ENCODE measurements at places on chromosomes 6 and 20.

DNA sequence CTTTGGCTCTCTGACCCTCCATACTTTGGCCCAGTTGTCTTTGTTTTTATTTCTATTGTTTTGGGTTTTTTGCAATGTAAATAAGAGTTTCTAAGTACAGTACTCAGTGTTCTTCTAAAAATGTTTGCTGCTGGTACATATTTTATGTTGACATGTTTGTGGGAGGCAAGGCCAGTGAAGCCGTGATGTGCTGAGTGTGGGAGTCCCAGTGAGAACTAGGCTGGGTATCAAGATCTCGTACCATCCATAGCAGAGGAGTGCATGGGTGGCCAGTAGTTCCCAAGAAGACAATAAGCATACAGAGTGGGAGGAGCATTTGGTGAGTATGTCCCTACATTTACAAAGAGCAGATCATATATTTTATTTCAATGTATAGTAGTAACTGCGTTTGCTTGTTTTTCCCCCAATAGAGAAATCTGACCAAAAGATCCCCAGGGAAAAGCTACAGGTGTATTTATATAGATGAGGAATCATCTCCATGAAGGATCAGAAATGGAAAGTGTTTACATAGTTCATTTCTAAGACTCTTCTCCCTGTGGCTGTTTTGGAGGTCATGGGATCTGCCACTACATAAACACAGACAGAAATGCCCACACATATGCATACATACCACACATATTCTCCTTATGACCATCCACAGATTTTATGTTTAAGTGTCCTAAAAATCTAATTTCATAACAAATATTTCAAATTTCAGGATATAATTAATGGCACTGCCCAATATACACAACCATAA is 285.9 kb downstream of the ALDH8A1 start:
- no peak for DNase-seq

- DNase-seq: no peak
Measured at GRCh38 chr6:10977231-10977968, 66.7 kb downstream of the ELOVL2 start.

- peak; percentile 77 for DNase-seq
Measured at GRCh38 chr6:42820512-42821340, 38.9 kb downstream of the BICRAL start.

DNA sequence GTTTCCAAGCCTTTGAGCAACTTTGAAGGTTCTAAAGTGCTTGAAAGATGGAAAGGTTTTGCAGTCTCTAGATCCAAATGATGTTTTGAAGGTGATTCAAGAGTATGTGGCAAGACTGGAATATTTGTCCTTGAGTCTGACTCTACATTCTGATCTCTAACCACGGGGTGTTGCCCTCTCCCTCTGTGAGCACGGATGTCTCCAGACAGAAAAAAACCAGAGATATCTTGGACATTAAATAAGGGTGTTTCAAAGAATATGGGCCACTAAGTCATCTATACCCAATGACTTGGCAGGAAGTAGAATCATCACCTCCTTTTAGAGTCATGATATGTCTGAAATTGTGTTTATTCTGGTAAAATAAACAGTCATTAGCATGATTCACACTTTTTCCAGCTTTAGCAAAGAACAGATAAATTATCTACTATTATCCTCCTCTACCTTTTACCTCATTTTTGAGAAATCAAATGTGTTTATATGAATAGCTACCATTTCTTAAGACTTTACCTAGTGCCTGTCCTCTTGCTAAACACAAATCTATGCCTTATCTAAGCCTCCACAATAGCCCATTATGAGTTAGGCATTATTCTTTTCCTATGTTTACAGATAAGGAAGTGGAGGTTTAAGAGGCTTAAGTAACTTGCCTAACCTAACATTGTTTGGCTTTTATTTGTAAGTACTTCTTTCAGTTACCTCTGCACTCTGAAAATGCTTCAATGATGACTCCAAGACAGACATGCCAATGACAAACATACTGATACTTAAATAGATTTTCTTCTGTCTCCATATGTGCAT is 384.4 kb downstream of the BMP2 start:
- DNase-seq: no peak

DNA sequence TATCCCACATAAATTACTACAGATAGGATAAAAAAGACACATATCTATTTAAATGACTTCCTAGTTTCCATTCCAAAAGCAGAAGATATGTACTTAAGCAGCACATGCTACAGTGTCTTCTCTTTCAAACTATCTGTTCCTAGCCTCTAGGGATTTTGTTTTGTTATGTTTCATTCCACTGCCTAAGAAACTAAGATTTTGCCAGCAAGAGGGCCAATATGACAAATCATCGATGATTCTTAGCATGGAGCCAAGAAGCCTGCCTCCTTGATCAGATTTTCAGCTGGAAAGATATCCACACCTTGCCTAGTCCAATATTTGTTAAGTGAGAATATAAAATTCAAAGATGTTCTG is 7.0 kb downstream of the SNX5 start:
- DNase-seq: no peak

GRCh38 chr6:142966294-142966693 is 21.3 kb upstream of the HIVEP2 start:
- no peak for DNase-seq

DNA sequence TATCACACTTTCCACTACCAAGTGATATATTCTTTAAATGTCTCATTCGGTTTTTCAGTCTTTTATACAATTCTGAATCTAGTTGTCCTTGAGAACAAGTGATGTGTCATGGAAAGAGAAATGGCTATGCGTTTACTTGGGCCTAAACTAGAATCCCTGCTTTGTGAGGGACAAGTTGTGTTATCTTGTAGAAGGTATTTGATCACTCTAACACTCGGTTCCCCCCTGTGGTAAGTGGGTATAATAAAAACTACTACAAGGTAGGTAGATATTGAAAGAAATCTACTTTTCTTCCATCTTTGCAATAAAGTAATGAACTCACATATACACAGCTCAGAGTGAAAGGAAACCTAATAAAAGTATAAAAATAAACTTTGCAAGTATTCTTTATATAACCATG is 108.9 kb downstream of the MANEA start:
- DNase-seq: no peak

GRCh38 chr6:114158411-114158810 is 184.4 kb downstream of the HS3ST5 start:
- DNase-seq: peak; percentile 25

GRCh38 chr6:102736941-102737368 is 1343.4 kb downstream of the GRIK2 start:
- peak; percentile 13 for DNase-seq

- DNase-seq: peak; percentile 57
Measured at GRCh38 chr6:158031381-158032353, 50.0 kb downstream of the SYNJ2 start.

DNA sequence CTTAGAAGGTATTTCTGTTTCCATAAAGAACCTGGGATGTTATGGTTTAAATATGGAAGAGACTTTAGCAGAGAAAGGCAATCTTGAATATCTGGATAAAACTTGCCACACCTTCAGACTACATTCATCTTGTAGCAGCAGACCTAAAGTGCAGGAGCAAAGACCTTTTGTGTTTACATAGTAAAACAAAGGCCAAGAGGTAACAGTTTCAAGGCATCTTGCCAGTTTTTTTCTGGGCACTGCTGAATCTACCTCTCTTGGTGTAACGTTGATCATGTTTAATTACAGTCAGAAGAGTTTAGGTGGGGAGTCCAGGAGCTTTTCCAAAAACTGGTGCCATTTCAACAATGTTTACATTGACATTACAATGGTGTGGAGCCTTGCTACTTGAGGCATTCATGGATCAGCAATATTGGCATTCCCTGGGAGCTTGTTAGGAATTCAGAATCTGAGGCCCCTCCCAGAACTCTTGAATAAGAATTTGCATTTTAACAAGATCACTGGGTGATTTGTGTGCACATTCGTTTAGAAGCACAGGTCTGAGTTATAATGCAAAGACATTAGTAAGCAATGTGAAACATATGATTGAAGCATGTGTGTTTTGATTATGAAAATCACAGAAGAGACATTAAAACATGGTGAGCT is 94.5 kb downstream of the F13A1 start:
- DNase-seq: no peak

DNA sequence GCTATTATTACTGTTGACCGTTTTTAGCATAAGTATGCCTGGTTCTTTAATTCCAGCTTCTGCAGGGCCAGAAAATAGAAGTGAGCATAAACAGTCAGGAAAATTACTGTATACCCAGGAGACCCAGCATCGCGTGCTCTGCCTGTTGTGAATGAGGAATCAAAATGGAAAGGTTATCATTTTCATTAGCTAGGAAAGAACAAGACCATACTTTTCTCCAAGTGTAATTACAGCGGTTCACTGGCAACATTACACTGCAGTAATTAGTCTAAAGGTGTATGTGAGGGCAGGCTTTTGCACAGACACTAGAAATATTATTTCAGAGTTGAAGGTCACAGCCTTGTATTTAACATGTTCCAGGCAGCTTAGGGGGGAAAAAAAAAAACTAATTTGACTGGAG is 403.8 kb upstream of the SOX4 start:
- no peak for DNase-seq

GRCh38 chr6:35470663-35471120 is 2.5 kb downstream of the RPL10A start:
- no peak for DNase-seq

GRCh38 chr6:144678844-144679243 is 393.7 kb downstream of the UTRN start:
- no peak for DNase-seq

- DNase-seq: peak; percentile 7
Measured at GRCh38 chr6:103277936-103278335, 1581.8 kb downstream of the HACE1 start.

DNA sequence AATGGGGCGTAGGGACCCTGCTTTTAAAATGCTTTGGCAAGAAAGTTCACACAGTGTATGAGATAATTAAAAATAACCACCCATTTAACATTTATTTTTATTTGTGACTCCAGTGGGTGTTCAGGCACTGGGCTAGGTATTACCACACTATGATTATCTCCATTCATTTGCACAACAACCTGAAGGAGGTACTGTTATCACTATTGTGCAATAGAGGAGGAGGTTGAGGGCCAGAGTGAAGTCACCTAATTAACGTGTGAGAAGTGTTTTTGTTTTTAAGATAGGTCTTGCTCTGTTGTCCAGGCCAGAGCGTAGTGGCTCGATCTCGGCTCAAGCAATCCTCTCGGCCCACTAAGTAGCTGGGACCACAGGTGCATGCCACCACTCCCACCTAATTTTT is 29.2 kb downstream of the MAK start:
- no peak for DNase-seq

DNA sequence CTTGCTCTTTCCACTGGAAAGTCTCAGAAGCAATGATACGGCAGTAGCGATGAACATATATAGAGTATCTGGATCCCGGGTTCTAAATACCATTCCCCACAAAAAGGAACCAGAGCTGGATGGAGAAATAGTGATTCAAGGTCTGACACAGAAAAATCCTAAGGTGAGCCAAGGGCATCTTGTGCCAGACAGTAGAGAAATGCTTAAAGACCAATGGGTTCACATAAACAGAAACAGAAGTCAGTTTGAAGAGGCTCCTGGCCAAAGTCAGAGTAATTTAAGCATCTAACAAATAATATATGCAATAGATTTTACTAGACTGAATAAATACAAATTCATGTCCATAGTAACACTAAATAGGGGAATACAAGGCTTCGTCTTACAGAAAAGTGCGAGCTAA is 54.7 kb downstream of the RGS17 start:
- DNase-seq: no peak

- no peak for DNase-seq
Measured at GRCh38 chr6:124990988-124991387, 28.8 kb downstream of the RNF217 start.

DNA sequence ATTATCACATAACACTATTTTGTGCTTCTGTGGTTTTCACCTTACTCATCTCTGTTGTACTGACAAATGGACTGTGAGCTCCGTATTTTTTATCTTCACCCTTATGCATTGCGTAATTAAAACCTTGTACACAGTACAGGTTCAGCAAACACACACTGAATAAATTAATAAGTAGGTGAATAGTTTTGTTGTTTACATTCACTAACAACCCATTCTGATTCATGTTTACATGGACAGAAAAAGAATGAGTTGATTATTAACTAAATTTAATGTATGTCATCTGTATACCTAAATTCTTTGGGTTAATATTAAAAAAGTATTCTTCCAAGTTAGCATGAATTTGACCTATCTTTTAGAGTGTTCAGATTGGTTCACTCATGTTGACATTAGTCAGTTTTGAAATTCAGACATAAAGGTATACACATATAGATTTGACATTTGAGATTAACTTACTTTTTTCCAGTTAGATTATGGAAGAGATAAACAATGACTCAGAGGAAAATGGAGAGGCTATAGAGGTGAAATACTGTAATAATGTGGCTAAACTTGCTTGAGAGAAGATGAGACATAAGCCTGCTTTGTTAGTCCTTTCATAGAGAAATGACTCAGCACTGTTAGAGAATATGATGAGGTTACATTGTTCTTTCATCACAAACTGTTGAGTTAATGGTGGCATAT is 541.7 kb upstream of the FLRT3 start:
- no peak for DNase-seq

DNA sequence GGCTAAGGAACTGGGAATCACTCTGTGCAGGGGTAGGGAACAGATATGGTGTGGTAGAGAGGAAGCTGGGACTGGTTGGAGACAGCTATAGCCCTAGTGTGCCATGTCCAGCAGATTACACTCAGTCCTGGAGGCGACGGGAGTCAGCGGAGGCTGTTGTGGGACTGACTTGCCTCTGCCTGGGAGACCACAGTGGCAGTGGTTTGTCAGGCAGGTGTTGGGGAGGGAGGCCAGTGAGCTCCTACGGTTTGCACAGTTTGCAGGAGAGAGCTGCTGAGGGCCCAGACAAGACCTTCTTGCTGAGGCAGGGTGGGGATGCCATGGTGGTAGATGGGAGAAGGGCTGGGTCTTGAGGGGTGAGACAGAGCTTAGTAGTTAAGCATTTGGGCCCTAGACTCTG is 4.9 kb downstream of the PLCG1 start:
- no peak for DNase-seq

- DNase-seq: no peak
Measured at GRCh38 chr6:115667478-115668026, 393.1 kb downstream of the FRK start.

GRCh38 chr20:55342822-55343221 is 662.5 kb downstream of the CBLN4 start:
- no peak for DNase-seq

DNA sequence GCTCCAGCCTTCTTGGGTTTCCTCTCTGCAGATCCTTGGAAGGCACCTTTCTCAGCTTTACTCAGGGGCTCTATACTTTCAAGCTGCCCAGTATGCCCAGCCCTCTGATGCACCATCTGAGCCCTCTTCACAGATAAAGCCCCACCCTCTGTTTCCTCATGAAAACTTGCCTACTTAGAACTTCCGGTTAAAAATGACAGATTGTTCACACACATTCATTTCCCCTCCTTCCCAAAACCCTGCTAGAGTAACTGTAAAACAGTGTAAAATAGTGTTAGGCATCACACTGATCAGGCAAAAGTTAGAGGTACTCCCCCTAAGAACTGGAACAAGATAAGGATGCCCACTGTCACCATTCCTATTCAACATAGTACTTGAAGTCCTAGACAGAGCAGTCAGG is 14.0 kb upstream of the GCM1 start:
- DNase-seq: no peak

- no peak for DNase-seq
Measured at GRCh38 chr6:35633579-35634089, 55.1 kb downstream of the FKBP5 start.
